Stimulated activated CD4-positive, alpha-beta T cell treated with anti-CD3 and anti-CD28 coated beads, TNF-alpha, amount 100 ng/mL, for 24 hours (primary cell): ENCODE measurements at places on chromosomes 2 and 18.

- DNase-seq, result no peak
Observed at GRCh38 chr2:216350214-216350791, 22.0 kb downstream of the MARCHF4 start.

DNA sequence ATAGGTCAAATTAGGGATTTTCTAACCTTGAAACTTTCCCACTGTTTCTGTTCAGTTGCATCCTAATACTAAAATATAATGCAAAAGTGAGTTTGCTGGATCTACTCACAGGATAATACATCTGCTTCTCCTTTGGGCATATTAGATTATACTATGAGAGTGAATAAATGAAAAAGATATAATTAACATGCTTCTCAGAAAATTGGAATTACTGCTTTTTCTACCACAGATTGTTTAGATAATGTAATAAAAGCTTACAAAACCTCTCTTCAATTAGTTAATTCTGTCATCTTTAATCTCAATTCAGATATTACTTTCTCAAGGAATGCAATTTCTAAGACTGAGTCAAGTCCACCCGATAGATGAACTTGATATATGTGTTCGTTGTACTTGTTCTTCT lies 1077.2 kb upstream of the CDH2 start:
- no peak for DNase-seq

GRCh38 chr2:54838585-54839035 lies 115.1 kb downstream of the EML6 start:
- peak; percentile 50 for DNase-seq

DNA sequence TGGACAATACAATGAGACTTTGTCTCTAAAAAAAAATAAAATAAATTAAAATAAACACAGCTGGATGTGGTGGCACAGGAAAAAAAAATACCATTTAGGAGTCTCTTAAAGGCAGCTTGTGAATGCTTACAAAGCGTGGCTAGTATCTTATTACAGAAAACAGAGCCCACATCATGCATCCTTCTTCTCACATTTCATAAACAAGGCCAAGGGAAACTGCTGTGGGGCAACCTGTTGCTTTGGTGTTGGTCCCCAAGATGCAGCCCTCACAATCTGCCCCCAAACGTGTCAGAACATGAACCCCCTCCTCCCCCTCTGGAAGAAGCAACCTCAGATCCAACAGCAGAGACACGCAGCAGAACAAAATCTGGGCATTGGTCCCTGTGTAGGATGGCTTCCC lies 2.6 kb downstream of the SLC14A1 start:
- no peak for DNase-seq

DNA sequence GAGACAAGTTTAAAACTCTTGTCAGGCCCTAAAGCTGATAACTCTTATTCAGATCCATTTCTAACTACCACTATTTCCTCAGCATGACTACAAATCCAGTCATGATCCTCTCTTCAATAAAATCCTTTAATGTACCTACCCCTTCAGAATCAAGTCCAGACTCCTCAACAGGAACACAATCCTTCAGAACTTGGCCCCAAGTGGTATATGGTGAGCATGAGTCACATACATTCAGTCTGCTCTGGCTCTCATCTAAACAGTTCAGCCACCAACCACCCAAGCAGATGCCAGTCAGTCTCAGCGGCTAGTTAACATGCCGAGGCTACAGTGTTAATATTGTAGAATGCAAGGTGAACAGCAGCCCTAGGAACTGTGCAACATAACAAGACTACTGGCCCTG lies 9.7 kb downstream of the LMAN2L start:
- no peak for DNase-seq

DNA sequence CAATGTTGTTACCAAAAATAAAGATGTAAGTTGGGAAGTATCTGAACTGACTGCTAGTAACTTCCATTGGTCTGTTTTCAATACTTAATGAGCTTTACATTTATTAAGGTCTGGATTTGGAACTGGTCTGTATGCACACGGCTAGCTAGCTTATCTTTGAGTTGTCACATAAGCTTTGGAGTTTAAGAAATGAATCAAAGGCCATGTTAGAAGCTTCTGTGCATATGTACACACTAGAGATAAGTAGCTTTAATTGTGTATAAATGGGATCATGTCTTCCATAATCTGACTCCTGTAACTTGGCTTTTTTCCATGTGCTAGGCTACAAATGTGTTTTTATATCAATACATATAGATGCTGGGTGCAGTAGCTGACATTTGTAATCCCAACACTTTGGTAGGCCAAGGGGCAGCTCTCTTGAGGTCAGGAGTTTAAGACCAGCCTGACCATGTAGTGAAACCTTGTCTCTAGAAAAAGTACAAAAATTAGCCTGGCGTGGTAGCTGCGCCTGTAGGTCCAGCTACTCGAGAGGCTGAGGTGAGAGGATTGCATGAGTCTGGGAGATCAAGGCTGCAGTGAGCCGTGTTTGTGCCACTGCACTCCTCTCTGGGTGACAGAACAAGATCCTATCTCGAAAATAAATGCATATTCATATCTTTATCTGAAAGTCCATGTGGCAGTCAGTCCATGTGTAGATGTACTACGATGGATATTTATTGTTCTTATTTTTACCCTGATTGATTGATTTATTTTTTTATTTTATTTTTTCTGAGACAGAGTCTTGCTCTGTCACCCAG lies 27.2 kb downstream of the ATIC start:
- DNase-seq, result no peak

- DNase-seq, result no peak
Observed at GRCh38 chr2:42951263-42951938, 159.0 kb upstream of the HAAO start.

DNA sequence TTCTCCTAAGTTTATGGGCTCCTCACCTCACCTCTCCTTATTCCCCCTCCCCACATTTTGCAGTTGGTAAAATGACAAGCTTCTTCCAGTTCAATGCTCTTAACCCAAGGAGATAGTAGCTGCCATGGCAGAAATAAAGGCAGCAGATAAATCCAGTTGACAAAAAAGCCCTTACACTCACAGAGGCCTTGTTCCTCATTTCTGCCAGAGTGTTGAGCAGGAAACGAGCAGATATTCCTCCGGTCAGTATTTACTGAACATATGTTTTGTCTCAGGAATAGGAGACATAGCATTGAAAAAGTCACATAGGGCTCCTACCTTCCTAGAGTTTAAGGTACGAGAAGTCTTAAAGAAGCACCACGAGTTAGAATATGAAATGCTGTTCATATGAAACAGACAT lies 493.7 kb upstream of the TNP1 start:
- DNase-seq, result no peak

GRCh38 chr2:173415431-173416381 lies 61.0 kb downstream of the CDCA7 start:
- DNase-seq, result no peak

- DNase-seq, result no peak
Observed at GRCh38 chr2:133270550-133270949, 297.7 kb downstream of the NCKAP5 start.

DNA sequence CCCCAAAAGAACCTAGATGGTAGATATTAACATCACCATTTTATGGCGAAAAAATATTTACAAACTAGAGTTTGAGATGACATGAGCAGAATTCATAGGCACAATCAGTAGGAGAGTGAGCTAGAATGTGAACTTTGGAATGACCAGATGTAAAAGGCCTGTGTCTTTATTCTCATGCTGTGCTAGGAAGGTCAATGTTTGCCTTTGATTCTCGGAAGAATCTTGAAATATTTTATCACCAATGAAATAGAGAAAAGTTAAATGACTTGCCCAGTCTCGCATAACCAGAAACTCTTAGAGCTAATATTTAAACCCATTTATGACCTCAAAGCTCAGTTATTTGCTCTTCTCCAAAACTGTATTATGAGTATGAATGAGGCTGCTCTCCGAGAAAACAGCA lies 9.2 kb upstream of the REG3G start:
- no peak for DNase-seq

GRCh38 chr18:28469946-28470345 lies 293.0 kb upstream of the CDH2 start:
- no peak for DNase-seq

DNA sequence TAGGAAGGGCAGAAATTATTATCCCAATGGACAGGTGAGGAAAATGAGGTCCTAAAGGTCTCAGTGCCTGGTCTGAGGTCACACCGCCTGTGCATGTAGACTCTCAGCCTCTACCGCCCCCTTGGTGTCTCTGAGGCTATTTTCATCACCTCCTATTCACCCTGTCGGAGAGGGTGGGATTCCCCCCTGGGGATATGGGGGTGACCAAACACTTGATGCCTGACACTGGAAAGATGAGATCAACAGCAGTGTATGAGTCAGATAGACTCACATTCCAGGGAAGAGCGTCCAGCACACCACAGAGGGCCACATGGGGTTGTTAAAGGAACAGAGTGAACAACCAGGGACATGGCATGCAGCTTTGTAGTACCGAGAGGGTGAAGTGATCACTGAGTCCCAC lies 199.7 kb downstream of the SMAD2 start:
- no peak for DNase-seq
